ENCODE measurements at places on chromosomes 11 and 22.

DNA sequence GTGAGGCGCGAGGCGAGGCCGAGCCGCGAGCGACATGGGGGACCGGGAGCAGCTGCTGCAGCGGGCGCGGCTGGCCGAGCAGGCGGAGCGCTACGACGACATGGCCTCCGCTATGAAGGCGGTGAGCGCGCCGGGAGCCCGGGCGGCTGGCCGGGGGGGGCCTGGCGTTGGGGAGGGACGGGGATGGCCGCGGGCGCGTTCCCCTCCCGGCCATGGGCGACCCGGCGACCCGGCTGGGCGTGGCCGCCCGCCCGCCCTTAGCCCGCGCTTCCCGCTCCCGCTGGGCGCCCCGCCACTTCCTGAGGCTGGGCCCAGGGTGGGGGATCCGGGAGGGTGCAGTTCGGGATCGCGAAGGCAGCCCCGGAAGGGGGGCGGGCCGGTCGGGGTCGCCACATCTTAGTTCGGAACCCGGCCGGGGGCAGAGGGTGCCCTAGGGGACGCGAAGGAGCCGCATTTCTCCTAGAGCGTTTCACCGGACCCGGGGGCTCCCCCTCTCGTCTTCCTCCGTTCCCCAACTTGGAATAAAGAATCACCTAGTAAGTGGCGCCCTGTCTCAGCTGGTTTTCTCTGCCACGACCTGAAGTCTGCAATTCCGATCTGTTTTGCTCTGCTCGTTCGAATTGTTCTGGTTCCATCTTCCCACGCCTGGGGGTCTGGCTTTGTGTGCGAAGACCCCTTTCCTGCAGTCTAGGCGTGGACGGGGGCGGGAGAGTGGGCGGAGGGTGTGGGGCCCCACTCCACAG, 536 bp downstream of the YWHAH start:
- DNase-seq, result peak; percentile 54

DNA sequence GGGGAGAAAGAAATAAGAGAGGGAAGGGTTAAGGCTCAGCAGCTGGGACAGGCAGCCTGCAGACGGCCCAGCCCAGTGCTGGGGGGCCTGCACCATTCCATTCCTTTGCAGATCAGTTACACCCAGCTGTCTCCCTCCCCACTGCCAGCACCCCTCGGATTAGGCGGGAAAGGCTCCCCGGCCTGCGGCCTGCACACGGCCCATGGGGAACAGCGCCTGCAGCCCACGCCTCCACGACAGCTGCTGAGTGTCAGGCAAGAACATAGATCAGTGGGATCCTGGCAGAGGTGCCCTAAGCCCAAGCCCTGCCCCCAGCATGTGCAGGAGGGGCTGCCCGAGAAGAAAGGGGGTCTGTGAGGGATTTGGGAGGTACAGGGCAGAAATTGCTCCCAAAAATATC, 65.8 kb upstream of the MYOD1 start:
- no peak for DNase-seq

DNA sequence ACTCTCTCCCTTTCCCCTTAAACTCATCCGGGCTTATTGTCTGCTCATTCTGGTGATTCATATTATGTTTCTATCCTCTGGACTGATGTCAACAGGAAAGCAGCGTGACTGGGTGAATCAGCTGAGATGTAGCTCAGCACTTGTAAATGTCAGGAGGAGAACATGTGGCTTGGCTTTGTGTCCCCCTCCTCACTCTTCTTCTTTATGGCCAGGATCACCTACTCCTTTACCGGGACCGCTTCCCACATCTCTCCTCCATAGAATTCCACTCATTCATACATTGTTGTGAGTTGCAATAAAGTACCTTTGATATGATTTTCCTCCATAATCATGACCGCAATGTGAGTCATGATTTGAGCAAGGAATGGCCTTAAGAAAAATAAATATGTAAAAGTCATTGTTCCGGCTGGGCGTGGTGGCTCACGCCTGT, 15.8 kb upstream of the SYN3 start:
- DNase-seq, result no peak

DNA sequence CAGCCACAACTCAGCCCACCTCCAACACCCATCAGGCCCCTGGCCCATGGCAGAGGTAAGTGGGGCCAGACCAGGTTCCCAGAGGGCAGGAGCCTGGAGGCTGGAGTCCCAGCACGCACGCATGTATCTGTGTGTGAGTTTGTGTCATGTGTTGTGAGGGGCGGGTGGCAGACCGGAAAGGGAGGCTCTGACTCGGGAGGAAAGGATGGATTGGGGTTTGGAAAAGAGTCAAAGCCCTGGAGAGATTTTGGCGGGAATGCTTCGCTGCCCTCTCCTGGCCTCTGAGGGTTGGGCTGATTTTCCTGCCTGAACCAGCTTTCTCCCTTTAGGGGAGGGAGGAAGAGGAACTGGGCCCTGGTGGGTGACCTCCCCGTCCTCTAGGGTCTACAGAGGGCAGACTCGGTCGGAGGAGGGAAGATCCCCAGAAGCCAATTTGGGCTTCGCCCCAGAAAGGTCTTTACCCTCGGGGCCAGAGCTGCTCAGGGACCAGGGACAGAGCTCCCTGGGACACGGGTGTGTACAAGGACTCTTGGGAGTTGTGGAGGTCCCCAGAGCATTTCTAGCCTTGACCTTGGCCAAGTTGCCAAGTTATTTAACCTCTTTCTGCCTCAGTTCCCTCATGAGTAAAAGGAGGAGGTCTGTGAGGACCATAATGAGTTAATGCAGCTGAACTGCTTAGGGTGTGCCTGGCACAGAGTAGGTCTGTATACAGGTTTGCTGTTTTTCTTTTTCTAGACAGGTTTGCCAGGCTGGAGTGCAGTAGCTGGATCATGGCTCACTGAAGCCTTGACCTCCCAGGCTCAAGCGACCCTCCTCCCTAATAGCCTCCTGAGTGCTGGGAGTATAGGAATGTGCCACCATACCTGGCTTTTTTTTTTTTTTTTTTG, 6.9 kb downstream of the C11orf68 start:
- DNase-seq, result no peak

DNA sequence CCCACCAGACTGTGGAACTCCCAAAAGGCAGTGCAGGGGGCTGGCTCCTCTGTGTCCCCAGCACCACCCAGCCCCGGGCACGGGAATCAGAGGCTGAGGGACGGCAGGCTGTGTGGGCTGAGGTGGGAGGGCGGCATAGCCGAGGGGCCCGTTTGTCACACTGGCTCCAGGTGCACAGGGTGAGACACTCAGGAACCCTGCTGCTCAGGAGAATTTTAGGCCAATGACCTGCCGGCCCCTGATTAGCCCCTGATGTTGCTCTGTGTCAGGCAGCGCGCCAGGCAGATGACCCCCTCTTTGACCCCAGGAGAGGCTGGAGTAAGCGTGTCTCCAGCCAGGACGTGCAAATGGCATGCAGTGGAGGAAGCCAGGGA, 52.7 kb downstream of the RTL6 start:
- DNase-seq, result no peak

- DNase-seq, result no peak
Measured at GRCh38 chr11:77806415-77806814, 14.1 kb downstream of the RSF1 start.

GRCh38 chr22:49975543-49976389, 15.2 kb downstream of the PIM3 start:
- DNase-seq, result peak; percentile 59

- DNase-seq, result no peak
Measured at GRCh38 chr11:128925250-128925600, 17.4 kb downstream of the TP53AIP1 start.

- DNase-seq, result no peak
Measured at GRCh38 chr11:115197031-115197430, 307.2 kb downstream of the CADM1 start.

DNA sequence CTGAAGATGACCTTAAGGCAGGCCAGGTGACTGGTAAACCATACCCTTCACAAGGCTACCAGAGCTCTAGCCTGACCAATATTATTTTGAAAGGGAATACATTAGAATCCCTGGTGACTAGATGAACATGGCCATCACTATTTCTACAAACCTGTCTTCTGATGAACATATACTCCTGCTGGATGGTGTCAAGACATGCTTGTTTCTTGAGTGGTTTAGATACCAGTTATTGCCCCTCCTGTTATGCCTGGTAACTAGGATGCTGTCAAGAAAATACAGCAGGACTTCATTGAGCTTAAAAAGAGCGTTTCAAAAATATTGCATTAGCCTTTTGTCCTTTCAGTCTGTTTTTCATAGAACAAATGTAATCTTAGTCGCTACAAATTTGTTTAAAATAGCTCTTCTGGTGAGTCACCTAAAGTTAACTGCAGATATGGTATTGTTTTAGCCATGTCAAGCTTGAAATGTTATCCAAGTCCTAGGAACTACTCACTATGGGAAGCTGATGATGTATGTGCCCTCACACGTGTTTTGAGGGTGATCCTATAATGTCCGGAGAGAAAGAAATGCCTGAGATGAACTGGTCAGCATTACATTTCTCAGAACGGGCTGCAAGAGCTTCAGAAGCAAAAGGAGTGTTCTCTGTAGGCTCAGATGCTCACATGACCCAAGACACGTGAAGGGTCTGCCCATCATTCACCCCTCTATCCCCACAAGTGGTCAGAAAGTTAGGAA, 20.6 kb downstream of the ADM start:
- no peak for DNase-seq

DNA sequence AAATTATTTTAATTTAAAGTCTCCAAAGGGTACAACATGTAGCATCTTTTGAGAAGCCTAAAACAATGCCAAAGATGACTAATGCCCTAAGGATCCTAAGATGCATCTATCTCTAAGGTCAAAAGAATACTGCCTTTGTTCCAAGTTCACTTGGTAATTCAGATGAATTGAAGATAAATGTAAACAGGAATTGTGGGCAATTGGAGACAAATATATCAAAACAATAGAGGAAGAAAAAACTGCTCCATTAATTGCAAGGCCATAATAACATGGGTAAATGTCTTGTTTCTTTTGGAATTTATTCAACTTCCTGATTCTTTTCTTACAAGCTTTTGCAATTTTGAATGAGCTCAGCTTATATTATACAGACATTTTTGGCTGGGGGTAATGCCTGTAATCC, 338.6 kb downstream of the TTC28 start:
- DNase-seq, result no peak

- no peak for DNase-seq
Measured at GRCh38 chr22:27984723-27985122, 65.7 kb upstream of the PITPNB start.

DNA sequence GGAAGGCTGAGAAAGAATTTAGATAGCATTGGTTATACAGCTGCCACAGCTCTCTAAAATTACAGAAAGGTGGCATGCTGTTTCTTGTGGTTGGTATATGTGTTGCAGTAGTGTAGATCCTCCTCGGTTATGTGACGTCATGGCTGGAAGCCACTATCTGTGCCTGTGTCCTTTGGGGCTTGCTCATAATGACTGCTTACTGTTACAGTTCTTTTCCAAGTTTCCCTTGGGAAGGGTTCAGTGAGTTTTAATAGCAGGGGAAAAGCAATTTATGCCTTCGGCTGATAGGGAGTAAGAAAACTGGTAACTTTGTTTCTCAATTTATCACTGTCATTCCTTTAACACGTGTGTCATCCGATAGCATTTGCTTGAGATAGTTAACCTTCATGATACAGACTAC, 47.2 kb downstream of the POLD3 start:
- DNase-seq, result no peak

DNA sequence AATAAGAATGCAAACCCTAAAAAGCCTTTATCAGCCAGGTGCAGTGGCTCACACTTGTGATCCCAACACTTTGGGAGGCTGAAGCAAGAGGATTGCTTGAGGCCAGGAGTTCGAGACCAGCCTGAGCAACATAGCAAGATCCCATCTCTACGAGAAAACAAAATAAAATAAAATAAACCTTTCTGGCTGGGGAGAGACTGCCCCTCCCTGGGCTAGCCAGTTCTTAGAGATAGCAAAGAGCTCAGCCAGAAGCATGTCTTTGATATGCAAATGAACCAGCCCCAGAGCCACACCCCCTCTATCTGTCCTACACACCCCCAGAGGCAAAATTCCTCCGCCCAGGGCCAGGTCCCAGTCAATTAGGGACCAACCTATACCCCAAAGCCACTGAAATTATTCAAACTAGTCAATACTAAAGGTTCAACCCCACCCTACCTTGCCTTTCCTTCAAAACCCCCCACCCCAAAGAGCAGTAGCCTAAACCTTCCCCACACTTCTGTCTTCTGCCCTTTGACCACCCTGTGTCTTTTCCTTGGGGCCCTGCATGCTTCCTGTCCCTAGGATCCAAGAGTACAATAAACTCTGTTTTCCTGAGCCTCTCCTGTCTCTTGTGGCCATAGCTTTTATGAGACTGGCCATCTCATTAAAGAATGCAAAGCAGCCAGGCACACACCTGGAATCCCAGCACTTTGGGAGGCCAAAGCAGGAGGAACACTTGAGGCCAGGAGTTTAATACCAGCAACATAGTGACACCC, 37.3 kb upstream of the CXCR5 start:
- DNase-seq, result no peak

DNA sequence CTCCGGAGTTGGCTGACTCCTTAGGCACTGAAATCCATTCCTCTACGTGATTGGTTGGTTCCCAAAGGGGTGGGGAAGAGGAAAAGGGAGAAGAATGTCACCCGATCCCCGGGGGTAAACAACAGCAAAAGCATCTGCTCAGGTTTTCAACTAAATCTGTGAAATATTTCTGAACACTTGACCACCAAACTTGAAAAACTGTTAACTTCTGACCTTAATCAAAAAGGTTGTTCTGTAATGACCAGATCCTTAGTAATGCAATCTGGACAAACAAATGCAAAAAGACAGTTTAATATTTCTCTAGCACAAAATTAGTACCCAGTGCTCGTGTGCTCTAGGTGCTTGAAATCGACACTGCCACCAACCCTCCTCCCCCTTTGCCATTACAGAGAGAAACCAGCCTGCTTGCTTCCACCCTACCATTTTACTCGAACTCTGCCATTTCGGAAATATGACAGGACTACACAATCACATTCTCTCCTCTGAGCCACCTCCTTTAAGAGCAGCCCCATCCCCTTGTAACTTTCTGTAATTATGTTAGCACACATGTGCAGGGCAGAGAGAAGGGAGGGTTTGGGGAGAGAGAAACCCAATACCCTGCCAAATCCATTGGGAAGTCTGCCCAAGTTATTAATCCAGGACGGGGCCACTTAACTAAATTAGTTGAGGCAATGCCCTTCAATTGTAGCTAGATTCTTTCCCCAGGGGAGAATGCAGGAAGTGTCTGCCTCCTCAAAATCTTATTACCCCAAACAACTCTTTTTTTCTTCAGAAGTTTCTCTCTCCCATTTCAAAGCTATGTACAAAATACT, 113.8 kb downstream of the RBFOX2 start:
- no peak for DNase-seq

- no peak for DNase-seq
Measured at GRCh38 chr11:102139081-102139498, 28.8 kb downstream of the YAP1 start.

GRCh38 chr11:125426818-125427528, 69.1 kb downstream of the FEZ1 start:
- DNase-seq, result no peak

- no peak for DNase-seq
Measured at GRCh38 chr22:19085233-19085718, 36.9 kb downstream of the DGCR2 start.

- peak; percentile 1 for DNase-seq
Measured at GRCh38 chr22:43879901-43880540, 11.8 kb downstream of the PNPLA5 start.

DNA sequence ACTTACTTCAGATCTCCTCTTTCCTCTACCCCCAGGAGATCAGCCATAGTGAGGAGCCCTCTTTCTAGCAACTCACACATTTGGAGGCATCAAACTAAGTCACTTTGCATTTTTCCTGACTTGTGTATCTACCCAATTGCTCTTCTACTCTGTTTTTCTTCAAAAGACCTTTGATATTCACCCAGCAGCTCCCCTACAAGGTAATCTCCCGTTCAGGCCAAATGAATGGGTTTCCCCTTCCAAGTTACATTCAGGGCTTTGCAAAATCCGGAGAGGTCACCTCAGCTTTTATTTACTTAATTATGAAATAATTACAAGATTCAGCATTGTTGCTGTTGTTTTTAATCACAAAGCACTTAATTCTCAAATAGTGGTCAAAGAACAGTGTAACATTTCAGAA, 6.1 kb downstream of the LARGE1 start:
- DNase-seq, result no peak
